ENCODE measurements at places on chromosomes 1 and 21.
A peak's percentile ranks its signal among the peaks of the same experiment; 100 is the strongest.

DNA sequence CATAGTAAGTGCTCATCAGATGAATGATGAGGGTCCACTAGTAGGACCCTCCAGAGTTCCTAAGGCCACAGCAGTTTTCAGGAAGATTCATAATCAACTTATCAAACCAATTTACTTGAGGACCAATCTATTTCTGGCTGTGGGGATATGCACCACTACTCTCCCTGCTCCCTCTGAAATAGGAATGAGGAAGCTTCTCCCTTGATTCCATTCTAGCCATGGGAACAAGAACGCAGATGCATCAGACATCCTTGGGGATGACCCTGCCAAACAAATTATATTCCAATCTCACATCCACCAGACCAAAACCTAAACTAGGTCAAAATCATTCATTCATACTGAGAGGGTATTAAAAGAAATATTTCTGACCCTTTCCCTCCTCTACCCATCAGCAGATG lies 31.5 kb downstream of the JAK1 start:
- no peak for DNase-seq

DNA sequence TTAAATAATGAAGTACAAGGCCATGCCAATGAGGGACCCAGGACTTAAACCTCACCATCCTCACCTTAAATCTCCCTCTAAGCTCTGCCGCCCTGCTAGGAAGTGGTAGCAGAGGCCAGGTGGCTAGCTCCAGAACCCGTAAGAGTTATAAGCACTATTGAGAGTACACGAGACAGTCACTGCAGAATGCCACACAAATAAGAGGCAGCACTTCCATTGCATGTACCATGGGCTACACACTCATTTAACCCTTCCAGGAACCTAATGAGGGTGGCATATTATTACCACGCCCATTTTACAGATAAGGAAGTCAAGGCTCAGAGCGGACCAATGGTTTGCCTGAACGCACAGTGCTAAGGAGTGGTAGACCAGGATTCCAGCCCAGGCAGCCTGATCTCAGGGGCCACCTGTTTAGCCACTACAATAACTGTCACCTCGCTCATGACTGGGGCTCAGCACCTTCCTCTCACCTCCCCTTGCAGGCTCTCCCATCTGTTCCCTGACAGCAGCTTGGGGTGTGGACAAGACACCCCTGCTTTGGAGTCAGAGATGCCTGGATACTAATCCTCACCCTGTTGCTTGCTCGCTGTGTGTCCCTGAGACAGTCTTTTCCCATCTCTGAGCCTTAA lies 54.8 kb upstream of the ID3 start:
- no peak for DNase-seq

GRCh38 chr1:236027104-236027503 lies 37.8 kb downstream of the NID1 start:
- DNase-seq: no peak

DNA sequence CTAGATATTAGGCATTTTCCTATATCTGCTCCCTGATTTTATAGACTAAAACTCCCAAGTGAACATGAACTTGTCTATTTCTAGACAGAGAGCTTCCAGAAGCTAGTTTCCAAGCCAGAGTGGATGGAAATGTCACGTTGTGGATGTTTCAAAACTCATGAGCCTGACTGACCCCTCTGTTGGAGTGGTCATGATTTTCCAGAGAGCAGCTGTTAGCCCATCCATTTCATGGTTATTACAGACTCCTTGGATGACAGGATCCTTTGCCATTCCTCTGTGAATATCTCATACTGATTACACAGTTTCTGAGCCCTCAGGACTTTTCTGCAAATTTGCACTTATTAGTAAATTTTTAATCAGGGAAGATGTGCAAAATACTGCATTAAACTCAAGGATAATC lies 76.8 kb upstream of the ATF3 start:
- no peak for DNase-seq

DNA sequence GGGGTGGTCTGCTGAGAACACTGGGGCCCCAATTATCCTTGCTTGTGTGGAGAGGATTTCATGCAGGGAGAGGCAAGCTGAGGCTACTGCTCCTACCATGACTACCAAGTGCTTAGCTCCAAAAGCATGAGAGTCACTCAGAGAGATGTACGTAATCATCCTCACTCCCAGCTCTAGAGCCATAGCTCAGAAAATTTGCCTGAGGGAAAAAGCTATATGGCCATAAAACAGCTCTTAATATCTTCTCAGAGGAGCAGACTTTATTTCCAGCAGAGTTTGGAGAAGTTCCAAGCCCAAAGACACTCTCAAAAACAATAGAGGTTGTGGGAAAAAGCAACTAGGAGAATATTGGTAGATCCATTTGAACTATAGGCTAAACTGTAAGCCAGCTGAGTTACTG lies 106.4 kb upstream of the PBX1 start:
- no peak for DNase-seq

DNA sequence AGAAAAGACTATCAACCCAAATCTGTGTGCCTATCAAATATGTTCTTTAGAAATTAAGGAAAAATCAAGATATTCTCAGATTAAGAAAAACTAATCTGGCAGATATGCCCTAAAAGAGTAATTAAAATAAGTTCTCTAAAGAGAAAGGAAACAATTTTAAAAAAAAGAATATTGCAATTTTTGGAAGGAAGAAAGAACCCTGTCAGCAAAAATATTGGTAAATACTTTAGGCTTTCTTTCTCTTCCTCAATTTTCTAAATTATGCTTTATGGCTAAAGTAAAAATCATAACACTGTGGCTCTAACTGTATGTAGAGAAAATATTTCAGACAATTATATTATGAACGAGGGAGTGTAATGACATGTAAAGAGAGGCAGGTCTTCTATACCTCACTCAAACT lies 691.3 kb upstream of the PTBP2 start:
- no peak for DNase-seq

- no peak for DNase-seq
Measured at GRCh38 chr1:161884475-161884874, 118.4 kb downstream of the ATF6 start.

- DNase-seq: no peak
Measured at GRCh38 chr1:216824511-216824910, 101.3 kb upstream of the ESRRG start.

- peak; percentile 73 for DNase-seq
Measured at GRCh38 chr1:1137256-1138045, 21.6 kb upstream of the C1orf159 start.

DNA sequence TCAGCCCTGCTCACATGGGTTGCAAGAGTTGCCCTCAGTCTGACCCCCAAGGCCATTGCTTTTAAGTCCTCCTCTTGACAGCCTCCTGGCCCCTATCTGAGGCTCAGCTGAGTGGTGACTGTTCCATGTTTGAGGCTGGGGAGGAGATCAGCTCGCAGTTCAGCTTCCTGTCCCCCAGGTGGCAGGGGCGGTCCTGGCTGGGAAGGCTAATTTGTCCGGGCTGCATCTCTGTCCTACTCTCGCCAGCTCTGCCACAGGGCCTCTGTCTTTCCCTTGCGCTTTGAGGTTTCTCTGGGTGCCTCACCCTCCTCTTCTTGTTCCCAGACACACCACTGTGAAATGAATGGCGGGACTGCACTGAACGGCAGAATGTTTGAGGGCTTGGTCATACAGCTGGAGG lies 157.3 kb downstream of the KCNJ6 start:
- no peak for DNase-seq

DNA sequence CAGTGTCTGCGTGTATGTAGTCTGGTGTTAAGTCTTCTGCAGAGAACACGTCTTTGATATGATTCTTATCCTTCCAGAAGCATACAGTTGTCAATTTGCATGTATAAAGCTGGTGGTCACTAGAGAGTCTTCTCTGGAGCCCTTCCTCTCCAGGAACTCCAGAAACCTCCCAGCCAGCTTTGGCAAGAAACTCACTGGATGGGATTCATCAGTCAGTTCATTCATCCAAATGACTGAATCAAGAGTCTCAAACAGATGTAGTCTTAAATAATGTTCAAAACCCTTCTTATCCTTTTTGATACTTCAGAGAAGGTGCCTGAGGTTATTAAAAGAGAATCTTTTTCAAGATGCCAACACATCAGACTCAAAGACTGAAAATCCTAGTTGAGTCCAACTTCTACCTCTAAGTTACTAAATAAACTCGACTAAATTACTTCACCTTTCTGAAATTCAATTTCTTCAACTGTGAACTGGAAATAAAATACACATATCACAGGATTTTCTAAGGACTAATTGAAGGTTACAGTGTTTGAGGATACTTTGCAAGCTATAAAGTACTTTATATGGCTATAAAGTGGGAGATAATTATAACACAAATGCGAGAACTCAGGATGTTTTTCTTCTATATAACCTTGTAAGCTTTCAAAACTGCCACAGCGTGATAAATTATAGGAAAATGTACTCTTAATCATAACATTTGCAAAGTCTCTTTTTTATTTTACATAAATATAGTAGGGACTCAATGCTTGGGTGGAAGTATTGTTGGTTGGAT lies 252.4 kb downstream of the FGGY start:
- DNase-seq: no peak

- no peak for DNase-seq
Measured at GRCh38 chr1:154749078-154749760, 120.9 kb downstream of the KCNN3 start.

- DNase-seq: no peak
Measured at GRCh38 chr1:147895123-147895522, 7.5 kb upstream of the GJA8 start.

GRCh38 chr1:212205006-212205405 lies 80.2 kb upstream of the PPP2R5A start:
- no peak for DNase-seq

- no peak for DNase-seq
Measured at GRCh38 chr1:201419746-201420607, 1.6 kb downstream of the TNNI1 start.

- peak; percentile 28 for DNase-seq
Measured at GRCh38 chr21:35020436-35020835, 28.7 kb downstream of the RUNX1 start.

- DNase-seq: no peak
Measured at GRCh38 chr1:145706086-145706664, 993 bp downstream of the PDZK1 start.

GRCh38 chr21:34684174-34684876 lies 15.5 kb downstream of the CLIC6 start:
- DNase-seq: no peak

DNA sequence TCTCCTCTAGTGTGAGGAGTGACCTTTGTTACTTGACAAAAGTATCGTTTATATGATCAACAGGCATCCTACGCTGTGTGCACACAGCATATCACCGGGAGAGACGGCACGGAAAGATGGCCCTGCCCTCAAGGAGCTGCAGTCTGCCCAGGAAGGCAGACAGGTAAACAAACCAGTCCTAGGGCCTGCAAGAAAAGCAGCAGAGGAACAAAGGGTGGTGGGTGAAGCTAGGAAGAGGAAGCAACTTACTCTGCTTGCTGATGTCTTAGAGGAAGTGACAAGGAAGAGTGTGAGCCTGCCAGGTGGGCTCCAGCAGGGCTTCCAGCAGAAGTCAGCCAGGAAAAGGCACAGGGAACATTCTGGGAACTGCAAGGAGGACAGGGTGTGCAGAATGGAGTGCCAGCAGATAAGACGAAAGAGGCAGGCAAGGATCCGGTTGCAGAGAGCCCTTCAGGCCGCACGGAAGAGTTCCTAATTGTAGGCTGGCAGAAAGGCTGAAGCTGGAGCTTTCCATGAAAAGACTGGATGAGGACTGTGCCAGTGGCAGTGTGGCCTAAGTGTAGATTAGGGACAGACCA lies 106.7 kb downstream of the SLC45A1 start:
- peak; percentile 43 for DNase-seq

GRCh38 chr1:244850099-244850852 lies 14.1 kb downstream of the HNRNPU start:
- DNase-seq: no peak

- DNase-seq: no peak
Measured at GRCh38 chr1:49465486-49466185, 558.1 kb downstream of the AGBL4 start.

- DNase-seq: no peak
Measured at GRCh38 chr1:201597551-201598230, 58.8 kb downstream of the NAV1 start.

GRCh38 chr1:44808063-44808937 lies at the start of gene BTBD19:
TSS of gene BTBD19 (plus strand) at chr1:44808523. CDS start at chr1:44808821, 298 bp downstream.
- peak; percentile 45 for DNase-seq

- DNase-seq: peak; percentile 46
Measured at GRCh38 chr1:92486251-92487077, at the start of gene GFI1. TSS of gene GFI1 (minus strand) at chr1:92486925. CDS start at chr1:92483487, 3,438 bp downstream.

GRCh38 chr1:203807196-203807595 lies 11.8 kb downstream of the ZBED6 start:
- no peak for DNase-seq

DNA sequence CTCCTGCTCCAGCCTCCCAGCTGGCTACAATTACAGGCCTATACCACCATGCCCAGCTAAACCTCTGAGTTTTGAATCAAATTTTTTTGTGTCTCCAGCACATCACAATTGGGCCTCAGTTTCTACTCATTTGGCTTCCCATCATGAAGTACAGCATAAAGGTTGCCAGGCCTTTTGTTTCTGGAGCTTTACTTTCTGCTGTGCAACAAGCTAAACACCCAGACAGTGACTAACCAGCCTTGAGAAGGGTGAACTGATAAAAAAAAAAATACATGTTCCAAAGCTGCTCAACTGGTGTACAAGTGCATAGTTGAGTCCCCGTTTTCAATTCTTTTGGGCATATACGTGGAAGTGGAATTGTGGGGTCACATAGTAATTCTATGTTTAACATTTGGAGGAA lies 25.1 kb downstream of the TIAM1 start:
- DNase-seq: no peak

DNA sequence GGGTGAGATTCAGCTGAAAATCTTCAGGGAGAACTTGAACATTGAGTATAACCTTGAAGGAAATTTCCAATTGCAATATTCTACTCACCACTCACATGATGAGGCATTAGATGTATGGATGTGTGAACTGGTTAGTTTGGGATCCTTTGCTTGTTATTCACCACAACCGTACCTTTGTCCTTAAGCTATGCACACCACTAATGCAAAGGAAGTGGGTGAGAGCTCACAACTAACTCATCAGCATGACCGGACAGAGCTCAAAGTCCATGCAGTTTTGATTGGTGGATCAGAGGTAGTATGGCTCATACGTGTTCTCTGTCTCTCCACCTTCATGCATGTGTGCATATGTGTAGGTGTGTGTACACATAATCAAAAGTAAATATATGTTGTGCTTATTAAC lies 43.5 kb upstream of the MROH9 start:
- DNase-seq: no peak

Measured in activated gamma-delta T cell treated with Interleukin-2 at 50 U/mL for 16 hours (primary cell).